ENCODE measurements at places on chromosomes 7 and 10.

DNA sequence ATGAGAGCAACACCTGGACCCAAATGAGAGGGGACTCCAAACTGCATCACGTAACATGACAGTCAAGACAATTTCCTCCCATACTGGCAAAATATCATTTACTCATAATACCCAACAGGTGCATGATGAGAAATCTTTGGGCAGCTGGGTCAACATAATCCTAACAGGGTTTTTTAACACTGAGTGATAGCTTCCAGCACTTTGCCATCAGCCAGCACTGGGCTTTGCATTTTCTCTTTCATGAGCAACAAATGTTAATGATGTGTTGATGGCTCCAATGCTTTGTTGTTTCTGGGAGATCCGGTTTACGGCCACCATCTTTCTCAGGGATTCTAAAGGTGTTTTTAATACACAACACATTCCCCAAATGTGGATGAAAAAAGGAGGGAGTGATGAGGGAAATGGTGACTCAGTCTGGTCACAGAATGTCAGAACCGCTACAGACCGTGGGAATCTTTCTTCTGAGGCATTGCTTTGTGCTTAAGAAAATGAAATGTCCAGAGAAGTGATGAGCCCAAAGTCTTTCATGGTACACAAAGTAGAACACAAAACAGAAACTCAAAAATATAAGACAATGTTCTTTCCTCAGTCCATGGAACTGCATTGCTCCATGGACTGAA, 705.7 kb upstream of the IGFBP3 start:
- DNase-seq: no peak

DNA sequence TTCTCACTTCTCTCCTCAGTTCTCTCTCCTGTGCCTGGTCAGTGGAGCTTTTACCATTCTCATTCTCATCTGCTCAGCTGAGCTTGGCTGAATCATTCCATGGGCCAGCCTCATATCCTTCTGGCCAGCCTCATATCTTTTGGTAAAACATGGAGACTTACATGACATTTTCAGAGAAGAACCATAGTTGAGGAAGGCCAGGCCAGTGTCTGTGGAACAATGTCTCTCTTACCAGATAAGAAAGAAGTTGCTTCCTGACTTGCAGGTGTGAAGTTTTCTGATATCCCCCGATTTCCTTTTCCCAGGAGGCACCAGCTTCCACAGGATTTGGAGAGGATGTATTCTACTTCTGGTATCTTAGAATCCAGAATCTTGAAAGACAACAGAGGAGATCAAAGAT, 24.7 kb downstream of the ST7 start:
- DNase-seq: no peak

DNA sequence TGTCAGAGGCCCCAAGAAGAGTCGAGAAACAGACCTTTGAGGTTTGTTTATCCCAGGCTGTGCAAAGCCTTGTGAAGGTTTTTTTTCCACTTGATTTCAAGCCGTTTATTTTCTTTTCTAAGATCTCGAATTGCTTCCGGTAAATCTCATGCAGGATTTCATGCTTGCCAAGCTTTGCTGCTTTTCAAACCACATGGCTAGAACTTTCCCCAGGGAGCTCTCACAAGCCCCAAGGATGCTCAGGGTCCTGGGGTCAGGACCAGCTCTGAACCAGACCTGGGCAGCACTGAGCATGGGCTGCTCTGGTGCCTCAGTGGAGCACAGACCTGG, 48.0 kb upstream of the AQP1 start:
- DNase-seq: peak; percentile 55

DNA sequence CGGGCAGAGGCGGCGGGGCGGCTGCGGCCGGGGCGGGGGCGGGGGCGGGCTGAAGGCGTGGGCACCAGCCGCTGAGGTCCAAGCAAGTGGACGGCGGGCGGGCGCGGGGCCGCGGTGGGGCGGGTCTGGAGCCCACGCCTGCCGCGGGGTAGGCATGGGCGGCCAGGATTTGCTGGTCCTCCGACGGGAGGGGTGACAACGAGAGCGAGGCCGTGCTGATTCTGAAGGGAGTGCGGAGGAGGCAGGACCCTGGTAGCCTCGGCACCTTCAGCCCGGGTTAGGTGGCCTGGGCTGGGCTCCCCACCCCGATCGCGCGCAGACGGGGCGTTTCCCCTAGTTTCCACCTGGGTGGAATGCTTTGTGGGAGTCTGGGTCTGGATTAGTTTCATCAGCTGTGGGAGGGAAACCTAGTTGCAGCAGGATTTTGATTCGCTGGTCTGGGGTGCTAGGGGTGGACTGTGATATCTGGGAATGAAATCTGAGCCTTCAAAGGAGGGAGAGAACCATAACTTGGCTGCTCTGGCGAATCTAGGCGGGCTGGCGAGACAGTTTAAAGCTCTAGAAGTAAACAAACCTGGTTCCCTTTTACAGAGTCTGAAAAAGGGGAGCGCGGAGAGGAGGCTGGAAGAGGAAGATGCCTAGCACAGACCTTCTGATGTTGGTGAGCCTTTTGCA, 609 bp downstream of the SGPL1 start:
- DNase-seq: peak; percentile 97
